Esophagus muscularis mucosa (tissue), 4 donors: ENCODE measurements at places on chromosomes 7 and 10. TPM values are rescaled to one million over a fixed set of nuclear protein-coding genes. Genes with fewer than 3 reads are reported as not detected.
A peak's percentile ranks its signal among the peaks of the same experiment; 100 is the strongest.

DNA sequence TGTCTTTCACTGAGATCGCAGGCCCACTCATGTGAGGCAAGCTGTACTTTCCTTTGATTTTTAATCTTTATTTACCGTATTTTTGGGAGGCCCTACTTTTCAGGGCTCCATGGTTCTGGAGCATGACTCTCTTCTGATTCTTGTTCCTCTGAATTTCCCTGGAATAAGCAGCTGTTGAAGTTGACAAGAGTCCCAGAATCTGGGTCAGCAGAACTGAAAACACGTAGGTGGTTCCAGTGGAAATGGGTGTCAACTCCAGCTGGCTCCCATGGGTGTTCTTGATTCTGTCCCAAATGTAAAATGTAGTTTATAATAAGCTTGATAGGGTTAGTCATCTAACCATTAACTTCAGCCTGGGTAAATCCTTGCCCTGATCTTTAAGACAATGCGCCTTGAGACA lies 409.4 kb downstream of the GATA3 start:
- H3K36me3 ChIP-seq, result no peaks in the 10 kb centered on the region
- no peaks in the 10 kb centered on the region for H3K4me1 ChIP-seq
- H3K27ac ChIP-seq, result no peak overlapping the region
- H3K4me3 ChIP-seq, result no peak overlapping the region
- no peak for DNase-seq

- no peak overlapping the region for H3K4me3 ChIP-seq
- H3K27me3 ChIP-seq, result peaks cover 93% of the 10 kb centered on the region
- no peak overlapping the region for H3K27ac ChIP-seq
- H3K36me3 ChIP-seq, result no peaks in the 10 kb centered on the region
- DNase-seq, result no peak
Observed at GRCh38 chr7:6532516-6532915, 18.7 kb downstream of the GRID2IP start.

DNA sequence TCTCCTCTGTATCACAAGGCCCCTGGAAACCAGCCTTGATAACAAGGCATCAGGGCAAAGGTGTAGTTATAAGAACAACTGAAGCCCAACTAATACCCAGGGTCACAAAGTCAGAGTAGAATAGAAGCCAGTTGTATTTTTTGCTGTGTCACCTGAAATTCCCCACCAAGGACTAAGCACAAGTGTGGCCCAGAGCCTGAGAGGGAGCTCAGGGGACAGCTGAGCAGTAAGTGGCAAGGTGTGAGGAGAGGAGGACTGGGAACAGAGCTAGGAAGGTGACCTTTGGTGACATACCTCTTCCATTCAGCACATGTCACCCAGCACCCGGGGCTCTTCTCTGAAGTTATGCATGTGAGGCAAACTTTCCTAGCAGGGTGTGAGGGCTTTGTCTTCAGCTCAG lies 179.9 kb downstream of the HECW1 start:
- H3K27me3 ChIP-seq, result no peaks in the 10 kb centered on the region
- H3K27ac ChIP-seq, result no peak overlapping the region
- H3K36me3 ChIP-seq, result no peaks in the 10 kb centered on the region
- no peak overlapping the region for H3K4me3 ChIP-seq

DNA sequence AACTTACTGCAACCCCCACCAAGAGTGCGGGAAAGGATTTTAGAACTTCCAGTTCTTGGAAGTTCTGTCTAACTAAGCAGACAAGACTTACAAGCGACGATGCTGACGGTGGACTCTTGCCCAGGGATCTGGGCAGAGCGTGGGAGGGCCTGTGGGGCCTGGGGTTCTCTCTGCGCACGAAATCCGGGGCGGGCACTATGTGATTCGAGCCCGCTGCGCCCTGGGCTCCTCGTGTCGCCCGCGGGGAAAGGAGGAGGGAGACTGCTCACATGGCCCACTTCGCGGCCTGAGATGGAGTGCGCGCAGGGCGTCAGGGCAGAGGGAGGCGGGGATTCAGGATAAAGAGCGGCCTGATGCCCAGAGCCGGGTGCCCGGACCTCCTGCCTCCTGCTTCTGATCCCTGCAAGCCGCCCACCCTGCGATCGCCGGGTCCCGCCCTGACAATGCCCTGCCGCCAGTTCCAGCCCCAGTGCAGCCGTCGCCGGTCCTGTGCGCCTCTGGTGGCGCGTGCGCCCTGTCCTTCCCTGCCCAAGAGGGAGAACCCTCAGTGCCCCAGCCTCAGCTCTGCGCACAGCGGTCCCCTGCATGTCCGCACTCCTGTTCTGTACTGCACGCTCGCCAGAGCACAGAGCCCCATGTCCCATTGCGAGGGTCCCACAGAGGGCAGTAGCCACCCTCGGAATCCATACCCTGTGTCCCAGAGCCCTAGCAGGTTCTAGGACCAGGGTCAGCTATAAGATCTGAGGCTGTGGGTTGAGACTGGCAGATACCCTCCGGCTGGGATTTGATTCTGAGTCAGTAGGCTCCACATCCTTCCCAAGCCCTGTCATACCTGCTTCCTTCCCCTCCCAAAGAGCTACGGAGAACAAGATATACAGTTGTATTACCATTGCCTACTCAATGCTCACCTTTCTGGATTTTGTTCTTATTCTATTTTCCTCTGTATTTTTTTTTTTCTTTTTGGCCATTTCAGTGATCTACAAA lies 99.4 kb upstream of the TMEM106B start:
- peak overlapping the region; percentile 21 for H3K4me3 ChIP-seq
- H3K27ac ChIP-seq, result no peak overlapping the region
- no peaks in the 10 kb centered on the region for H3K27me3 ChIP-seq
- no peaks in the 10 kb centered on the region for H3K36me3 ChIP-seq
- DNase-seq, result no peak
- H3K4me1 ChIP-seq, result peaks cover 6% of the 10 kb centered on the region

DNA sequence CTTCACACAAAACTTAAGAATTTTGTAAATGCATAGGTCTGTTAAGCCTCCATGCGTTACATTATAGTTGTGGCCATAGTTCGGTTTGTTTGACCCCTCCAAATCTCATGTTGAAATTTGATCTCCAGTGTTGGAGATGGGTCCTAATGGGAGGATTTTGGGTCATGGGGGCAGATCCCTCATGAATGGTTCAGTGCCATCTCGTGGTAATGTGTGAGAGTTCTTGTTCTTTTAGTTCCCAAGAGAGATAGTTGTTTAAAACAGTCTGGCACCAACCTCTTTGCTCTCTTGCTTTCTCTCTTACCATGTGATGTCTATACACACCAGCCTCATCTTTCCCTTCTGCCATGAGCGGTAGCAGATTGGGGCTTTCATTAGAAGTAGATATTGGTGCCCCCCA lies 264.3 kb downstream of the TCF7L2 start:
- H3K27ac ChIP-seq, result no peak overlapping the region
- H3K36me3 ChIP-seq, result no peaks in the 10 kb centered on the region
- no peaks in the 10 kb centered on the region for H3K27me3 ChIP-seq
- H3K4me1 ChIP-seq, result no peaks in the 10 kb centered on the region
- no peak overlapping the region for H3K4me3 ChIP-seq

DNA sequence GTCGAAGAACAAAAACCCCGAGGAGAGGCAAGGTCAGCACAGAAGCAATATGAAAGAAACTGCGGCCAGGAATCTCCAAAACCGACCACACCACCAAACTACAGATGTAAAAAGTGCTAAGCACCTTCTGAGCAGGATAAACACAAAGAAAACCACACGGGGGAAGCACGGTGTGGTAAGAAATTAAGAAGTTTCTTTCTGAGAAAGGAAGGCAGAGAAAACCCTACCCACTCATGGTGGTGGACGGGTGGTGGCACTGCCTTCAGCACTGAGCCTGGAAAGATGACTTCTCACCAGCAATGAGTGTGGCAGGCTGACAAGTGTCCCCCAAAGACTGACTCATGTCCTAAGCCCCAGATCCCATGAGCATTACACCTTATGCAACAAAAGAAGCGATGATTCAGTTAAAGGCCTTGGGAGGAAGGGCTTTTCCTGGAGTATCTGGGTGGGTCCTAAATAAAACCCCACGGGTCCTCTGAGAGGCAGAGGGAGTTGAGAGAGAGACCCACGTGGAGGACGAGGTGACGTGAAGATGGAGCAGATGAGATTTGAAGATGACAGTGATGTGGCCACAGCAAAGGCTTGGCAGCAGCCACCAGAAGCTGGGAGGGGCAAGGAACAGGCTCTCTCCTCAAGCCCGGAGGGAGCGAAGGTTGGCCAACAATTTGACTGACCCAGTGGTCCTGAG lies 124.9 kb downstream of the DLG5 start:
- H3K4me3 ChIP-seq, result no peak overlapping the region
- no peak overlapping the region for H3K27ac ChIP-seq
- H3K27me3 ChIP-seq, result no peaks in the 10 kb centered on the region

DNA sequence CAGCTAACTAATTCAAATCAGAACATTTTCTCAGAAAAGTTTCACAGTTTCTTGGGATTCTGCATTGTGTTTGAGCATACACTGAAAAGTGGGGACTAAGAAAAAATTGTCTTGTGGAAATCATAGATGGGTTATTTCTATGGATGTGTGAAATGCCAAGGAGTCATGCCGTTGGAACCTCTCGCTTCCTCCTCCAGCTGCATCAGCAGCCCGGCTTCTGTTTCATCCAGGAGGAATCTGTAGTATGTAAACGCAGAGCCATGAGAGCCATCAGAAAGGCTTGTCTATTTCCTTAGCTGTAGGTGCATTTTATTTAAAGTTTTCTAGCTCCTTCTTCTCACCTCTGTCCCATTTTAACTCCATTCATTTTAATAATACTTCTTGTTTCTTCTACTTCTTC lies 1144.1 kb downstream of the GATA3 start:
- no peak for DNase-seq
- H3K27me3 ChIP-seq, result peaks cover 27% of the 10 kb centered on the region
- H3K27ac ChIP-seq, result no peak overlapping the region
- no peaks in the 10 kb centered on the region for H3K4me1 ChIP-seq

- H3K4me3 ChIP-seq, result no peak overlapping the region
- H3K36me3 ChIP-seq, result no peaks in the 10 kb centered on the region
- H3K27ac ChIP-seq, result no peak overlapping the region
Observed at GRCh38 chr7:41245916-41246315, 457.0 kb downstream of the INHBA start.

DNA sequence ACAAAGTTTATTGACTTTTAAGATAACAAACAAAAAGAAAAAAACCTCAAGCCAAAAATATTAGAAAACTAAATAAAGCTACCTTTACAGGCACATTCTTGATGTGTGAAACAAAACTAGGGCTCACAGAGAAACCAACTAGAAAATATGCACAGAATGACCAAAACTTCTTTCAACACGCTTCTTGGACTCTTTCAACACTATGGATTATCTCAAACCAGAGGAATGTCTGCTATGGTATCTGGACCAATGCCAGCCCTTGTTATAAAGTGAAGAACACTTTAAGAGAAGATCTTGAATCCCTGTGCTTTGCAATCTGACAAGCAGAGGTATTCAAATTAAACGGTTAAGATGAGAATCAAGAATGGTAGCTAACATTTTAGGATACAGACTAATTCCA lies 76.6 kb downstream of the DNAJC1 start:
- no peak overlapping the region for H3K4me3 ChIP-seq
- H3K27me3 ChIP-seq, result no peaks in the 10 kb centered on the region
- H3K27ac ChIP-seq, result no peak overlapping the region
- H3K4me1 ChIP-seq, result peaks cover 9% of the 10 kb centered on the region

DNA sequence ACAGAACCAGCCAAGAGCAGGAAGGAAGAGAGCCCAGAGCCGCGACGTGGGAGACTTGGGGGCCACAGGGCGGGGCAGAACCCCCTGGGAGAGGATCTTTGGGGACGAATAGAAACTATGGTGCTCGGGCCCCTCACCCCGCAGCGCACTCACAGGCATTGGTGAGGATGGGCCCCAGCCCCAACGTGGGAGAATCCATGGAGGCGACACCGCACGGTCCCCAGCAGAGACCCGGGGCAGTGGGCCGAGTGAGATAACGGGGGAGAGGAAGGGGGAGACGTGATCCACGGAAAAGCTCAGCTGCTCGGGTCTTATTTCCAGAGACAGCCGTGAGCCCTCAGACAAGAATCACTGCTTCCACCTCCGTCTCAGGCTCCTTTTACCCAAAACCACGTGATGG lies 222.4 kb downstream of the TCERG1L start:
- H3K4me3 ChIP-seq, result no peak overlapping the region
- no peaks in the 10 kb centered on the region for H3K36me3 ChIP-seq
- H3K27ac ChIP-seq, result no peak overlapping the region
- H3K4me1 ChIP-seq, result no peaks in the 10 kb centered on the region
- DNase-seq, result no peak
- H3K27me3 ChIP-seq, result peaks cover 58% of the 10 kb centered on the region

DNA sequence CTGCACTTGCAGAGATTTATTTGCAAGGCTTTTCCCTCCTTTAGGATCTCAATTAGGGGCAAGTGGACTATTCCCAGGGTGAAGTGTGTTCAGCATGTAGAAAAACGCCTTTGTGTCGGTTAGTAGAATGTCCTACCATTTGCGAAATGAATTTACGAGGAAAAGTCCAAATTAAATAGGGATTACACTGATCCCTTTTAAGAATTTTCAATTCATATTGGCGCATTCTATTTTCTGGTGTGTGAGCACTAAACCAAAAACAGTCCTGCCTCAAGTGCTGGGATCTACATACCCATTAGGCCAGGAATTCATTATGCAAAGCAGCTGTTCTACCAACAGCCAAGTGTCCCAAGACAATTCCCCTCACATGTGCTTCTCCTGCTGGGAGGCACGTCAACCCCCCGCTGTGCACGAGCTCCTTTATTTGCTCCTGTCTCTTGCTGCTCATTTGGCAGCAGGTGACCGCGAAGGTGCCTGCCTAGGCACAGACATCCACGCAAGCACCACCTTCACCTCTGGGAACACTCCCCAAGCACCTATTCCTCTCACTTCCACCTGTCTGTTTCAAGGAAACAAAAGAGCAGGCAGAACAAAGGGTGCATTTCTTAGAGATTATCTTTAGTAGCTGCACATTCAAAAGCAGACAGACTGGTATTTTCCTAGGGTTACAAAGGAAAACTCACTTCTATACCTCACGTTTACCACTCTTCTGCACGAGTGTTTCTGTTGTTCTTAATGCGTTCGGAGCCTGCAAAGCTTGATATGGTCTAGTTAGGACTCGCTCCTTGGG lies 134.6 kb upstream of the FGFR2 start:
- DNase-seq, result no peak
- H3K4me1 ChIP-seq, result peaks cover 3% of the 10 kb centered on the region
- no peak overlapping the region for H3K4me3 ChIP-seq
- H3K36me3 ChIP-seq, result no peaks in the 10 kb centered on the region
- H3K27ac ChIP-seq, result no peak overlapping the region

DNA sequence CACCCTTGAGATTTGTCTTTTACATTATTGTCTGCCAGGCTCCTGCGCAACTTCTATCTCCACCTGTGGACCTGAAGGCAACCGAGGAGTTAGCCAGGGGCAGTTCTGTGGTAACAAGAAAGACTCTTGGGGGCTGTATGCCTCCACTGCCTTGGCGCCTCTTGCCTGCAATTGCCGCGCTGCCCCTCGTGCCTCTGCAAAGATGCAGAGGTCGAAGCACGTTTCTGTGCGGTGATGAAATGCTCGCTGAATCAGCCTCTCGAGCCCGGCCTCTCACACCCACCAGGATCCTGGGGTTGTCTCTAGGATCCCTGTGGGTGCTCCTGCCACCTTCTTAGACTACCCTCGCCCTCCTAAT lies 486 bp upstream of the LHFPL3 start:
- H3K27ac ChIP-seq, result no peak overlapping the region
- H3K4me1 ChIP-seq, result peaks cover 19% of the 10 kb centered on the region
- peaks cover 13% of the 10 kb centered on the region for H3K27me3 ChIP-seq
- peak overlapping the region; percentile 35 for H3K4me3 ChIP-seq
- no peaks in the 10 kb centered on the region for H3K36me3 ChIP-seq
- no peak for DNase-seq

The CCDC7 gene
- 72.3 TPM for total RNA-seq

The MSMB gene
- total RNA-seq, result not detected

The SUGCT gene
- 13.9 TPM for total RNA-seq

The ODAD2 gene
- total RNA-seq, result 0.83 TPM

The PGAM2 gene
- 0.66 TPM for total RNA-seq

The STRIP2 gene
- total RNA-seq, result 1.7 TPM

The ADRA2A gene
- total RNA-seq, result 0.42 TPM

The ABHD11 gene
- total RNA-seq, result 6.7 TPM

The CH25H gene
- 2.2 TPM for total RNA-seq
